ENCODE measurements at places on chromosomes 4 and X.

DNA sequence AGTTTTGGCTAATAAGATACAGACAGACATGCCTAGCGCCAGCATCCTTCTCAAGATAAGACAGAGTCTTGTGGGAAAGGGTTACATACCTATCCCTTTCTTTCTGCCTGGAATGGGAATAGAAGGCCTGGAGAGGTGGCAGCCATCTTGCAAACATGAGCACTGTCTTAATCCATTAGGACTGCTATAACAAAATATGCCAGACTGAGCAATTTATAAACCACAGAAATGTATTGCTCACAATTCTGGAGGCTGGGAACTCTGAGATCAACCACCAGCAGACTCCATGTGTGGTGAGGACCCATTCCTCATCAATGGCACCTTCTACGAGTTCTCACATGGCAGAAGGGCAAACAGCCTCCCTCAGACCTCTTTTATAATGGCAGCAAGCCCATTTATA is 26.5 kb upstream of the NEIL3 start:
- DNase-seq = no peak

- DNase-seq = no peak
Measured at GRCh38 chrX:39372115-39372514, 570.9 kb downstream of the MID1IP1 start.

- DNase-seq = peak; percentile 35
Measured at GRCh38 chr4:128310266-128310697, 22.7 kb upstream of the PGRMC2 start.

DNA sequence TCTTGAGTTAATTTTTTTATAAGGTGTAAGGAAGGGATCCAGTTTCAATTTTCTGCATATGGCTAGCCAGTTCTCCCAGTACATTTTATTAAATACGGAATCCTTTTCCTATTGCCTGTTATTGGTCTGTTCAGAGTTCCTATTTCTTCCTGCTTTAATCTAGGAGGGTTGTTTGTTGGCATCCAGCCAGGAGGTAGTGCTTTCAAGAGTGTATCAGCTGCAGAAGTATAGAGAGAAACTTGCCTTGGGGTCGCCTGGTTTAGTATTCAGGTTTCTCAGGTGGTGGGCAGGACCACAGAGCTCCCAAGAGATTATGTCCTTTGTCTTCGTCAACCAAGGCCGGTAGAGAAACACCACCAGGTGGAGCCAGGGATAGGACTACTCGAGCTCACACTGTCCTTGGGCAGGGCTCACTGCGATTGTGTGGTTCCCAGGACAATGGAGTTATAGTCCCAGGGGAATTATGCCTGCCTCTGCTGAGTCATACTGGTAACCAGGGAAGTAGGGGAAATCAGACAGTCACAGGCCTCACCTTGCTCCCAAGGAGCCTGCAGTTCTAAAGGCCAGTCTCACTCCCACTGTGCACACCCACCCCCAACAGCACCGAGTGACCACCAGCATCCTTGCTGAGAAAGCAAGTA is 168.1 kb downstream of the VSIG4 start:
- DNase-seq = peak; percentile 6

- DNase-seq = no peak
Measured at GRCh38 chr4:81424816-81425755, 46.6 kb downstream of the RASGEF1B start.

GRCh38 chrX:69024931-69025330 is 140.3 kb downstream of the PJA1 start:
- peak; percentile 77 for DNase-seq

DNA sequence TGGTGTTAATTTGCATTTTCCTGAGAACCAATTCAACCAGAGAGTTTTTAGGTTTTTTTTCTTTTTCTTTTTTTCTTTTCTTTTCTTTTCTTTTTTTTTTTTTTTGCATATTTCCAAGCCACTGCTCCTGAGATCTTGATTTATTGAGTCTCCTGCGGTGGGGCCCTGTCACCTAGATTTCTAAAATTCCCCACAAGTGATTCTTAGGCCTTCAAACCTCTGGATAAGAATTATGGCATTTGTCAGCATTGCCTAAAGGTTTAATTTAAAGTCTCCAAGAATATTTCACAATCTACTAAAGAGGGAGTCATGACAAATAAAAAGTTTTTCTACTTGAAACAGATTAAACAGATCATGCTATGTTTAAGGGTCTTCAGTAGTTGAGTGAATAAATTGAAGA is 84.9 kb downstream of the GAB1 start:
- no peak for DNase-seq

GRCh38 chrX:65933085-65933589 is 106.7 kb downstream of the VSIG4 start:
- no peak for DNase-seq

DNA sequence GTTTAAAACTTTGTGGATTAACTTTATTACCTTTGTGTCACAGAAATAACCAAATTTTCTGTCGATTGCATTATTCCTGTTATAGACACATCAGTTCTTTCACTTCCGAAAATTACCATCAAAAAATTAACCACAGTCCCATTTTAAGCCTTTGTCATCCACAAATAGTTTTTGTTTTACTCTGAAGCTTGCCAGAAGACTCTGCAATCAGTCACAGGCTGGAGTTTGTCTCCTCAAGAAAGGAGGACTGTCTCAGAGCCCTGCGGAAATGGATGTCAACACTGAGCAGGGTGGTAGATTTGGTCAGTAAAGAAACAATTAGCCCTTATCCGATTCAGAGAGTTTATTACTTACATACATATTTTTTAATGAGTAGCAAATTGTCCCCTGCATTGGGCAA is 20.1 kb upstream of the TCEAL4 start:
- DNase-seq = no peak

All from heart right ventricle (tissue), 16 donors.